ENCODE measurements at places on chromosomes 5 and 9.
A peak's percentile ranks its signal among the peaks of the same experiment; 100 is the strongest.

- DNase-seq = peak; percentile 55
Measured at GRCh38 chr5:151740958-151741373, 17.5 kb downstream of the ATOX1 start.

- no peak for DNase-seq
Measured at GRCh38 chr9:129803676-129804060, 684 bp downstream of the TOR1B start.

DNA sequence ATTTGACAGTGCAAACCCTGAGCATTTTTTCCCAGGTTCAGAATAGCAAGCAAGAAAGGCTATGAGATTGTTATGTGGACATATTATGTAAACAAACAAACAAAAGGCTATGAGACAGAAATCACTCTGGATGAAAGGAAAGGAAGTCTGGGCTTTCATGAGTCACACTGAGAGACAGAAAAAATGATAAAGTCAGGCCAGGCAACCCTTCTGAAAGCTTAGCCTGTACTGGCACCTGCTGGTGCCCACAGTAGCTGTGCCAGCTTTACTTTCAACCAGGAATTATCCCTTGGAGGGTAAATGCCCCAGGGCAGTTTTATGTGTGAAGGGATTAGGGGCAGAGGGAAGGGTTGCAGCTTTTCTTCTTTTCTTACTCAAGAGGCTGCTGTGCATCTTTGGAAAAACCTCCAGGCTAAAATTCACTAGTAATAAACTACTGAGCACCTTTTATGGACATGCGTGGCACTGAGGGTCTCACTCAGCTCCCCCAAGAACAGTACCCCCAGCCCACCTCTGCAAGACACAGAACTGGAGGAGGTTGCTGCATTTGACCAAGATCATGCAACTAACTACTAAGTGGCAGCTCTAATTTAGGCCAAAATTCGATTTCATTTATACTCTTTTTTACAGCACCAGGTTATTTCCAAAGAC, 41.7 kb downstream of the ACTL7B start:
- no peak for DNase-seq

- no peak for DNase-seq
Measured at GRCh38 chr9:9054354-9054992, 1254.9 kb upstream of the DMAC1 start.

DNA sequence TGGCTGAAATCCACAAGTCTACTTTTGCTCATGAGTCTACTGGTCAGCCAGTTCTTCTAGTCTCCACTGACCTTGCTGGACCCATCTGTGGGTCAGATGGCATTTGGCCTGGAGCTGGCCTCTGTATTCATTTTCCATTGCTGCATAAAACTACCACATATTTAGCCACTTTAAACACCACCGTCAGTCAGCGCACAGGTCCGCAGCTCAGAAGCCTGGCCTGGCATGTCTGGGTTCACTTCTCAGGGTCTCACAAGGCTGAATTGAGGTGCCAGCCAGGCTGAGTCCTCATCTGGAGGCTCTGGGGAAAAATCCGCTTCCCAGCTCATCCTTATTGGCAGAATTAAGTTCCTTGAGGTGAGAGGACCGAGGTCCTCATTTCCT, 54.7 kb downstream of the BARX1 start:
- no peak for DNase-seq

DNA sequence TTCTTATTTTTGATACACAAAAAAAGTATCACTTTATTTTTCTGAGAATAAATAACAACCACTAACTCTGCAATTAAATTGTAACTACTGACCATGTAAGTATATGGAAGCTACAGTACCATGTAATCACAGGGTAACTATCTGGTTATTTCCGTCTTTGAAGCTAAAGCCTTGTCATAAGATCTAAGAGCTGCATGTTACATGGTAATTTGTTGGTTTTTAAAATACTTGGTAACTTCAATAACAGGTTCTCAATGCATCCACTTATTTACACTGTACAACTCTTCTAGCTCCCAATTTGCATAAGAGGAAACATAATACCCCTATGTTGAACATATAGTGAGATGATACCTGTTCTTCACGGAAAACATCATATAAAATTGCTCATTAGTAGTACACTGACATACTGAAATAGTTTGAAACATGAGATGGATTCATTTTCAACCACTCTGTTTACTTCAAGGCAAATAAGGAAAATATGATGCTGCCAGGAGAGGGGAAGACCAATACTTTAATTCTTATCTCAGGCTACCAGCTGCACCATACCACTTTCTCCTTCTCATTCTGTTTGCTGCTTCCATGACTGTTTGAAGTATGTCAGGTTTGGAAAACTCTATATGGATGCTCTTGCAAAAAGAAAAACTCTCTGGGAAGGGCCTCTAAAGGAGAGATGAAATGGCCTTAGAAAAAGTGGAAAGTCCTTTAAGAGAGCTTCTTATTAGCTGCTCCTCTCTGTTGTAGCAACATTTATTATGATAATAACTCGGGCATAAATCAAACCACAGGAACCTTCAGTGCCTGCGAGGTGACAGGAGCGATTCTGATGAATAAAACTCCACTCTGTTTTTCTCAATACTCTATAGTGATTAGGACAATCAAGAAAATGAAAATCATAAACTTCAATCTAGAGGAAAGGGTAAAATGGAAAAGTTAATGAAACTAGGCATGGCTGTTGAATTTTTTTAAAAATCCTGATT, 150.2 kb downstream of the KIAA0825 start:
- no peak for DNase-seq

- no peak for DNase-seq
Measured at GRCh38 chr5:90473396-90474234, 956 bp downstream of the MBLAC2 start.
